ENCODE measurements at places on chromosomes 6 and 20.
A peak's percentile ranks its signal among the peaks of the same experiment; 100 is the strongest.

DNA sequence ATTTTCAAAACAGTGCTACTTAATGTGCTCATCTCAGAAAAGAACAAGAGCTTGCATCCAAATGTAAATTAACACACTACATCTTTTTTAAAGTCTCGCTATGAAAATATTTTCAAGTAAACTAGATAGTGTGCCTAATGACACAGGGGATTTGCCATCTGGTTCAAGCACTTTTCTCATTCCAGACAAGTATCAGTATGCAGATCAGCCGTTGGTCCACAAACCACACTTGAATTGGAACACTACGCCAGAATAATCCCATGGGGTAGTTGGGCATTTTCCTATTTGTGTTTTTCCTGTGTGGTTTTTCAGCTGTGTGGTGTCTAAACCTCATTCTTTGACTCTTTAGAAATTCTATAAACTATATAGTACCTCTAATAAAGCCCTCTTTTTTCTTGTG is 256.2 kb downstream of the EPHA7 start:
- DNase-seq: no peak

GRCh38 chr6:105336986-105337385 is 65.9 kb downstream of the PREP start:
- no peak for DNase-seq

GRCh38 chr6:150417899-150418826 is 49.4 kb downstream of the IYD start:
- peak; percentile 77 for DNase-seq

DNA sequence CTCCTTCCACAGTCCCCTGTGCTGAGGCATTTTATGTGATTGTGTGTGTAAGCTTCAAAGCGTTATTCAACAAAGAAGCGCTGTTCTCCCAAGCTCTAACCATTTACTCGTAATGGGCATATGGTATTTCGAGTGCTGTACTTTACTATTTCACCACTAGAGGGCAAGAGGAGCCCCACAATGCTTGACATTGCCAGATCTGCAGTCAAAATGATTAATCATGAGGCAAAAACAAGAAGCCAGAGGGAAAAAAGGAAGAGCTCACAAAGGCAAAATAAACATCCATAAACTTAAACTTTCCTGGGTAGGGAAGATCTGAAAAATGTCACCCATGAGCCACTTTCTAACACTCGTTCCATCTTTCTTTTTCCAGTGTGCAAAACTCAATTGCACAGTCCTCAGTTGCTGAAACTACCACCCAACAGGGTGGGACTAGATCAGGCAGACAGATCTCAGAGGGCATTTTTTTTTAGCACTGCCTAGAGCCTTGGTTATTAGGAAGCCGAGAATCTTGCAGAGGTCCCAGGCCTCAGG is 215.0 kb upstream of the PLCB4 start:
- DNase-seq: peak; percentile 61

DNA sequence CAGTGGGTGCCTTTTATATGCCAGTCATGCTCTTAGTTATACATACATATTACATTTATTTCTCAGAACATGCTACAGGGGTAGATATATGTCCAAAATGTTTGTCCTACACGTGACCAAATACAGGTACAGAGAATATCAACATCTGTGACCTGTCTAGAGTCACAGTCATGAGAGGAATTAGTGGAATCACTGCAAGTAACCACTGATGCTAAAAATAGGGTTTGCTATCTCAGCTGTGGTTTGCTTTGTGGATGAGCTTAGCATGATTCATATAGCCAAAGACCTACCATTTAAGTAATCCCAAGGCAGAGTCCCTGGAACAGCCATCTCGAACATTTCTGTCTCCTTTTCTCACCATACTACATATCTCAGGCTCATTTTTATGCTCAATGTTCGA is 32.3 kb downstream of the GSTA3 start:
- no peak for DNase-seq

GRCh38 chr20:53565254-53565653 is 28.4 kb downstream of the ZNF217 start:
- no peak for DNase-seq

- no peak for DNase-seq
These were observed 11.5 kb downstream of the PSMG4 start for GRCh38 chr6:3270258-3270657.

GRCh38 chr6:32816746-32817204 is at the start of gene HLA-DOB:
TSS of gene HLA-DOB (minus strand) at chr6:32817002. CDS start at chr6:32816951, 51 bp downstream.
- peak; percentile 25 for DNase-seq

DNA sequence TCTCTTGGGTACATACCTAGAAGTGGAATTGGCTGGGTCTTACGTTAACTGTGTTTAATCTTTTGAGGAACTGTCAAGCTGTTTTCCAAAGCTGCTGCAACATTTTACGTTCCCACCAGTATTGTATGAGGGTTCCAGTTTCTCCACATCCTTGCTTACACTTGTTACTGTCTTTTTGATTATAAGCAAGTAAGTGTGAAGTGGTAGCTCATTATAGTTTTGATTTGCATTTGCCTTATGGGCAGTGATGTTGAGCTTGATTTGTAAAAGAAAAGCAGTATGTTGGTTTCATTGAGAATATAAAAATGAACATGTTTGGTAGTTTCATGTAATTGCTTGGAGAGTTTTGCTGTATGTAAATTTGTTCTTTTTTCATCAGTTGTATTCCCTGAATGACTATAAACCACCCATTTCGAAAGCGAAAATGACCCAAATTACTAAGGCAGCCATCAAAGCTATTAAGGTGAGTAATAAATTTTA is 40.4 kb downstream of the SCAF8 start:
- no peak for DNase-seq

- DNase-seq: no peak
These were observed 519.6 kb downstream of the DOK5 start for GRCh38 chr20:54995011-54995410.

DNA sequence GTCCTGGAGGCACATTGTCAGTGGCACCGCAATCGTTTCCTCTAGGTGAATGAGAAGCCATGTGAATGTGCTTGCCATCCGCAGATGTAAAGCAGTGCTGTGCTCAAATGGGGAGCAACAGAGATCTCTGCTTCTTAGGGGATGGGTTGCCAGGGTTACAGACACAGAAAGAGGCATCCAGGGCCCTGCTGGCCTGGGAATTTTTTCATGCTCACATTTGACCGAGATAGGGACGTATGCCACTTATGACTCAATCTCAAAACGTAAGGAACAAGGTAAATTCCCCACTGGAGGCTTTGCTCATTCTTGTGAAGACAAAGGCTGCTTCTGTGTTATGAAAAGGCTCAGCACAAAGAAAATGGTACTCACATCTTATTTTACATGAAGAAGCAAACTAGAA is 11.0 kb downstream of the C6orf118 start:
- no peak for DNase-seq

Measured in HEK293T (cell line).